ENCODE measurements at places on chromosomes 3 and 15. TPM values are rescaled to one million over a fixed set of nuclear protein-coding genes. Genes with fewer than 3 reads are reported as not detected.

GADL1 gene
- 4.7 TPM for total RNA-seq

B3GNT5 gene
- total RNA-seq: 9.4 TPM

NANOGP8 gene
- total RNA-seq: not detected

NTRK3 gene
- not detected for total RNA-seq

IP6K2 gene
- 100 TPM for total RNA-seq

SLC9A9 gene
- not detected for total RNA-seq

IL17RB gene
- total RNA-seq: 30.0 TPM

FAM3D gene
- total RNA-seq: not detected

CCDC39 gene
- not detected for total RNA-seq

Data from Caco-2 (cell line).